ENCODE measurements at places on chromosomes 6 and 20.

DNA sequence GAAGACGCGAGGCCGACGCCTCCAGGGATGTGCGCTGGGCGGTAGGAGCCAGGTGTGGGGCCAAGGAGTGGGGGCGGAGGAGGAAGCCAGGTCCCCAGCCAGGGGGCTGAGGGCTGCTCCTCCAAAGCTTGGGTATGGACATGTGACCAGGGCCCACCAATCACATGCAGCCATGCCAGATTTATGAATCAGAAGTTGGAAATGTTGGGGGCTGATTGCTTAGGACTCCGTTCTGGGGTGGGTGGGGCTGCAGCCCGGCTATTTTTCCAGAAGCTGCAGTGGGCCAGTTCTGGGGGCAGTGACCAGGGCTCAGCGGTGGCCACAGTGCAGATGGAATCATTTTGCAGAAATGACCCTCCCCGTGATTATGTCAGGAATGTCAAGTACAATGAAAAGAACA lies 96.0 kb downstream of the CEBPB start:
- no peak for DNase-seq

GRCh38 chr6:22732176-22732970 lies 163.0 kb downstream of the HDGFL1 start:
- no peak for DNase-seq

DNA sequence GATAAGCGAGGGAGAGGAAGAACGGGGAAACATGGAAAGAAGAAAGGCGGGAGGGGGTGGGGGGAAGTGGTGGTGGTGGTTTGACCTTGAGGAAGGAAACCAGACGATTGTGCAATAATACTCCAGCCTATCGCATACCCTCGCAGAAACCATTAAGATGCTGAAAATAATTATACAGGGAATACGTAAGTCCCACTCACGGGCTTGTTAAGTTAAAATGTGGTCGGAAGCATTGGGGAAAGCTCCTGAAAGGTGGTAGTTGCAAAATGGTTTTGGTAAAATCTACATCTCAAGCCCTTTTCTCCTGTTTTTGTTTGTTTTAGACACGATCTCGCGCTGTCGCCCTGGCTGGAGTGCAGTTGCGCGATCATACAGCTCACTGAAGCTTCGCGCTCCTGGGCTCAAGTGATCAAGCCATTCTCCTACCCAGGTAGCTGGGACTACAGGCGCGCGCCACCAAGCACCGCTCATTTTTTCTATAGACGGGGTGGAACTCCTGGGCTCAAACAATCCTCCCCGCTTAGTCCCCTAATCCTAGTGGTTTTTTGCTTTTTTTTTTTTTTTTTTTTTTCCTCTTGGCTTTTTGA lies 128.9 kb upstream of the ZNF184 start:
- DNase-seq = peak; percentile 65

DNA sequence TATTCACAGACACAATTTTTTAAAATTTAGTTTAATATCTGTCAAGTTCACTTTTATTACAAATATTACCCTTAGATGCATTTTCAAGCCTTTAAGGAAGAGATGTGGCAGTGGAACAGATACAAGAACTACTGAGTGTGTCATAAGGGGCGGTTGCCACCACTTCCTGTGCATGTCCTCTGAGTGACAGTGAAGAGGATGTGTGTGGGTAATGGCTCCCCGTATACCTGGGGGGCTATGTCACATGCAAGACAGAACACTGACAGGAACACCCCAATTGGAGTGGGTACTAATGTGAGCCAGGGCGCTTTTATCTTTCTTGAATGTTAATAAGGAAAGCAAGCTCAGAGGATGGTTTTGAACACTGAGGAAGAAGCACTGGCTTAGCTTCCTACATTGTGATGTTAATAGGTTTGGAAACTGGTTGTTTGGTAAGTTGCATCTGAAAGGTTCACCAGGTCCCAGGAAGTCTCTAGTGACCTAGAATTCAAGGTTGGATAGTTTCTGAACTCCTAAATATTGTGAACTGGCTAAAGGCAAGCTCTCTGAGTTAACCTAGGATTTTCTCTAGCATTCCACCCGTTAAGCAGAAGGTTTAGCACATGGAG lies 83.4 kb upstream of the ASF1A start:
- no peak for DNase-seq

DNA sequence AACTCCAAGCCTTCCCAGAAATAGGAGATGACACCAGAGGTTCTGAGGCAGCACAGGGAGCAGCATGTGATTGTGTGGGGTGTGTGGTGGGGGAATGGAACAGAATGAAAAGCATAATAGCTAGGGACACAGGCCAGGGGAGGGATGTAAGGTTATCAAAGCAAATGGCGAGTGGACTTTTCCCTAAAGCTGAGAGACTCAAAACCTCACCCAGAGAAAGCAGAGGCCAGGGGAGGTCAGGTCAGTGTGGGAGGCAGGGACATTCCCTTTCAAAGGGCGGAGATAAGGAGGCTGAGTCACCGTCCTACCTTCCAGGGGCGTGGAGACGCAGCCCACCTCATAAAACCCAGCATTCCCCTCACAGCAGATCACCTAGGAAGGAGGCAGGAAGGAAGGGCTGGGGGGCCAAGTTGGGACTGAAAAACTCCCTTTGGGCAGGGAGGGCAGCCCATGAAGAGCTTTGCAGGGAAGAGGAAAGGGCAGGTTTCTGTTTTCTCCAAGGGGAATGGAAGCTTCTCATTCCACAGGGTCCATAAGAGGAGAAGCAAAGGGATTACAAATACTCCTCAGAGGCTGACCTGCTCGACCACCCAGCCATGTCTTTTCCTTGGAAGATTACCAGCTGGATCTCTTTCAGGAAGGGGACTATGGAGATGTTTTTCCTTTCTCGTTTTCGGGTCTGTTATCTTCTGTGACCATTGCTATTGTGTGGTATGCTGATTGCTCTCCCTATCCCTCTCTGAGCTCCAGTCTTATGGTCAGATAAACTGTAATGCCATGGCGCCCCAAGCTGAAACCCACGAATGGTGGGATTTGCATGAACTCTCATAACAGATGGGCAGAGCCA lies 9.6 kb upstream of the LY6G5C start:
- no peak for DNase-seq

DNA sequence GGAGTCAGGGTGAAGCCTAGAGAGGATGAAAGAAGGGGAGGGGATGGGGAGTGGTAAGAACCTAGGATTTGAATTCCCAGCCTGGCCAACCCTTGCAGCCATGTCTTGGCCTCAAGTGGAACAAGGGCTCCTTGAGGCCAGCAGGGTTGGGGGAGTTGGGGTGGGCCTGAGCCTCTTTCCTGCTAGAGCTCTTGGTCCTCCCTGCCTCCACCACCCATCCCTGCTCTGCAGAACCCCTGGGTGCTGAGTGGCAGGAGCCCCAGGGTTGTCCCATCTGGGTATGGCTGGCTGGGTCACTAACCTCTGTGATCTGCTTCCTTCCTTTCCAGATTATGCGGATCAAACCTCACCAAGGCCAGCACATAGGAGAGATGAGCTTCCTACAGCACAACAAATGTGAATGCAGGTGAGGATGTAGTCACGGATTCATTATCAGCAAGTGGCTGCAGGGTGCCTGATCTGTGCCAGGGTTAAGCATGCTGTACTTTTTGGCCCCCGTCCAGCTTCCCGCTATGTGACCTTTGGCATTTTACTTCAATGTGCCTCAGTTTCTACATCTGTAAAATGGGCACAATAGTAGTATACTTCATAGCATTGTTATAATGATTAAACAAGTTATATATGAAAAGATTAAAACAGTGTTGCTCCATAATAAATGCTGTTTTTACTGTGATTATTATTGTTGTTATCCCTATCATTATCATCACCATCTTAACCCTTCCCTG lies 8.3 kb downstream of the VEGFA start:
- no peak for DNase-seq

- peak; percentile 36 for DNase-seq
Measured at GRCh38 chr6:115770851-115771250, 289.8 kb downstream of the FRK start.
